Bronchial epithelial cell (primary cell): ENCODE measurements at places on chromosomes 3 and 15.
A peak's percentile ranks its signal among the peaks of the same experiment; 100 is the strongest.

DNA sequence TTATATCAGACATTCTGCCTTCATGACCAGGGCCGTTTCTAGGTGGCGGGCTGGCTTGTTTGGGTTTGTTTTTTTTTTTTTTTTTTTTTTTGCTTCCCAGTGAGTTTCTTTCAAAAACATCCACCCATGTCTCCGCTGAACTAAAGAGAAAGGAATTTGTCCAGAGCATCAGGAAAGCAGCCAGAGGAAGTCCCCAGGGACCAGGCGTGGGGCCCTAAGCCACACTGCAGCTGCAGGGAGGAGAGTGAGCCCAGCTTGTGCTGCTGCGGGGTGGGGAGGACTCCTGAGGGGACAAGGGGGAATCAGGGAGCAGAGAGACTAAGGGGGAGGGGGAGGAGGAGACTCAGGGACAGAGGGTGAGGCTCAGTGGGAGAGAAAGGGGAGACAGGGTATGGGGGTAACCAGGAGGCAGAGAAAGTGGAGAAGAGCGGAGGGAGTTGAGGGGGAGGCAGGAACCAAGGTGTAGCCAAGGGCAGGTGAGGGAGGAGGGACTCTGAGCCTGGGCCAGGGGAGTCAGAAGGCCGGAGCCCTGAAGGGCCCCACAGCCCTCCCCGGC lies 49.5 kb downstream of the CYP11A1 start:
- DNase-seq: no peak

- peak; percentile 92 for DNase-seq
Measured at GRCh38 chr3:189316296-189317019, 144.7 kb downstream of the TPRG1 start.

DNA sequence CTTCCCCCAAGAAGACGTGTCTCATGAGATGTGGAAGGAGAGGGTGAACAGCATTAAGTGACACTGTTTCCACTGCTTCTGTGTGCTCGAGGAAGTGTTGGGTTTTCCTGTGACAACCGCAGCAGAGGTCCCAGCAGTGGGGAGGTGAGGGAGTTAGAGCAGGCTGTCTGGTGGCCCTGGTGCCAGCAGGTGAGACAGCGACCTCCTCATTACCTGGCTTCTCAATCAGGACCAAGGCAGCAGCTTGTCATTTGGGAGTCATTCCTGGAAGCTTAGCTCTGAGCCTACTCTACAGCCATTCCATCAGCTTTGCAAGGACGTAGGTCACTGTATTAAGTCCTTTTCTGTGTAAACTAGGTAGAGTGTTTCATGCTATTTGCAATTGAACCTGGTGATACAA lies 63.3 kb upstream of the RGMA start:
- DNase-seq: no peak

GRCh38 chr3:126372413-126373145 lies 15.4 kb upstream of the KLF15 start:
- no peak for DNase-seq

DNA sequence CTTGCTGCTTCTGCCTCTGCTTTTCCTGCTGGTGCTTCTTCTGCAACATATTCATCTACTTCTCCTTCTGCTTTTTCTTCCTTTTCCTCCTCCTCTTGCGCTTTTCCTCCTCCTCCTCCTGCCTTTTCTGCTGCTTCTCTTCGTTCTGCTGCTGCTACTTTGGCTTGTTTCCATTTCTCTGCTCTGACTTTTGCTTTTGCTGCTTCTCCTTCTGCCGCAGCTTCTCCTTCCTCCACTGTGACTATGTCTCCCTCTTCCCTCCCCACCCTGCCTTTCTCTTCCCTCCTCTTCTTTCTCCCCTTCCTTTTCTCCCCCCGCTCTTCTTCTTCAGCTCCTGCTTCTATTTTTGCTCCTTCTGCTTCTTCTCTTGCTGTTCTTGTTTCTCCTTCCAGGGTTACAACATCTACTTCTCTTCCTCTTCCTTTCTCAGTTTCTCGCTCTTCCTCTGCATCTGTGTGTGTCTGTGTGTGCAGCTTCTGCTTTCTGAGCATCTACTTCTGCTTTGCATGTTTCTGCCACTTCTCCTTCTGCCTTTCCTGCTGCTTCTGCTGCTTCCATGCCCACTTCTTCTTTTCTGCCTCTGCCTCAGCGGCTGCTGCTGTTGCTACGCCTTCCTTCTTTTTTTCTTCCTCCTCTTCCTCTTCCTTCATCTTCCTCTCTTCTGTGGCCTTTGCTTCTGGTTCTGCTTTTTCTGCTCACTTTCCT lies 51.4 kb downstream of the FAM43A start:
- no peak for DNase-seq

GRCh38 chr3:106510206-106510605 lies 641.4 kb upstream of the CBLB start:
- no peak for DNase-seq

GRCh38 chr15:57541805-57542504 lies 49.7 kb upstream of the MYZAP start:
- DNase-seq: peak; percentile 66

- DNase-seq: peak; percentile 58
Measured at GRCh38 chr3:4588466-4588865, 95.3 kb downstream of the ITPR1 start.

- DNase-seq: no peak
Measured at GRCh38 chr3:11240496-11240895, 31.7 kb upstream of the ATG7 start.

GRCh38 chr3:183013856-183014255 lies 33.5 kb upstream of the DCUN1D1 start:
- no peak for DNase-seq

GRCh38 chr3:153961494-153961893 lies 159.7 kb upstream of the ARHGEF26 start:
- DNase-seq: no peak

DNA sequence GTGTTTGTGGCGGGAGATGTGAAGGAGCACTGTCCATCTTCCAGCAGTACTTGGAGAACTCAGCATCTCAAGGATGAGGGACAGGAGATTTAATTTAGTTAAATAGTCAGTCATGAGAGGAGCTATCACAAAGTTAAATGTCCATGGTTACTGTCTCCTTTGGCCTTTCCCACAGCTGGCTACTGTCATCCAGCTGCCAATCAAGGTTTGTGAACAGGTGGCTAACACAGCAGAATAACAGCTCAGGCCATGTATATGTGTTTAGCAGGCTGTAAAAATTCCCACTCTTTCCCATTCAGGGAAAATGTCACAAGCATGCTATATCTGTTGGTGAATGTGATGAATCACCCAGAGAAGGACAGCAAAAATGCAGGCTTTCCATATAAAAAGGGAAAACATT lies 120.5 kb downstream of the TMEM108 start:
- DNase-seq: no peak

DNA sequence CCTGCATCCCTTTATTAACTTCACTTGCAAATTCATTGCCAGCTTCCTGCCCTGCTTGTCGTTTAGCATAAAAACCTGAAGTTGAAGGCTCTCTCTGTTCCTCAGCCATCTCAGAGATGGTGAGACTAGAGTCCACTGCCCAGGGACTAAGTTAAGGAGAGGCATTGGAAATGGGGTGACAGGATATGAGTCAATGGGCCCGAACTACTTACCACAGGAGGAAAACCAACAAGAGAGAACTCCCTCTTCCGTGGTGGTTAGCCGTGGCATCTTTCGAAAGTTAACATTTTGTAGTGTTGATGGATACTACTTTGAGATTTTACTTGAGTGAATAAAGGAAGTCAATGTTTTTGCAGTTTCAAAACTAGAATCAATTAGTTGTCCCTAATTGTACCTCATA lies 65.3 kb downstream of the LRTM1 start:
- DNase-seq: no peak

- no peak for DNase-seq
Measured at GRCh38 chr3:129859272-129859671, 34.2 kb downstream of the TMCC1 start.

- no peak for DNase-seq
Measured at GRCh38 chr15:57134071-57134605, 215.7 kb downstream of the TCF12 start.

GRCh38 chr3:157767607-157768006 lies 264.4 kb upstream of the VEPH1 start:
- peak; percentile 5 for DNase-seq

DNA sequence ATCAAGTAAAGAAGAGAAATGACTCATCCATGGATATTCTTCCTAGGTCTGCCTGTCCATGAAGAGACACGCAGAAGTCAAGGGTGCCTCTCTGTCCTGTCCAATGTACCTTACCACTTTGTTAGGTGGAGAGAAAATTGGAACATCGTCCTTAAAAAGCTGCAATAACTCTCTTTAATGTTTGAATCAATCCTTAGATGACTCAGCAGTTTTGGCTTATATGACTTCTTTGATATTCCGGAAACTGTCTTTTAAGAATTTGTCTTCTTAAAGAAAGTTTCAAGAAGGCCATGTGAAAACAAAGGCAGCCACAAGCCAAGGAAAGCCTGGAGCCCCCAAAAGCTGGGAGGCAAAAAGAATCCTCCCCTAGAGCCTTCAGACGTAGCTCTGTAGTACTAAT lies 49.2 kb downstream of the MRPL3 start:
- no peak for DNase-seq

DNA sequence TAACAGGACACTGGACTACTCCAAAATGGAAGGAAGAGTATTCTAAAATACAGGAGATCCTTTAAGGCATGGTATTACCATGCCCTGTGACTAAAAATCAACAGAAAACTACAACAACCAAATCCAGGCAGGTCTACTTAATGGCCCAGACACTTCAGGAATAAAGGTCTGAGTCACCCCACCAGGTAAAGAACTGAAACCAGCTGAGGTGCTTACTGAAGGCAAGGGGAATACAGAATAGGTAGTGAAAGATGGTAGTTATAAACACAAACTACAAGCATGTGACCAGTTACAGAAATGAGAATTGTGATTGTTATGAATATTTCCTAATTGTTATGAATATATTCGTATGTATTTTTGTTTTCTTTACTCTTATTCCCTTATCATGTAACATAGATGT lies 13.4 kb downstream of the IFT57 start:
- DNase-seq: peak; percentile 58

DNA sequence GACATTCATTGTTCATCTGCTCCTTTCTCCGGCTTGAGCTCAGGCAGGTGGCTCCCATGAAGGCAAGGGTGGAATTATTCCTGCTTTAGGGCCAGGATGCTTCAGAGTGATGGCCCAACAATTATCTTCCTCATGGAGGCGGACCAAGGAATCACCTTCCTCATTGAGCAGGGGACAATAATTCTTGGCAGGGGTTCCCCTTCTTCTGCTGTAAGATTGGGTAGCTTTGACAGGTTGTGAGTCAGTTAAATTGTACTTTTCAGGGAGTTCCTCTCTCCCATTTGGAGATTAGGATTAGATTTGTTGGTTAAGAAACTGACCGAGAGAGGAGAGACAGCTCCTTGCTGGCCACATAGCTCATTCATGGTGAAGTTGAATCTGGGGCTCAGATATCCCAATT lies 31.4 kb upstream of the CD47 start:
- DNase-seq: no peak

- peak; percentile 96 for DNase-seq
Measured at GRCh38 chr15:28123408-28124023, 24.4 kb upstream of the OCA2 start.

DNA sequence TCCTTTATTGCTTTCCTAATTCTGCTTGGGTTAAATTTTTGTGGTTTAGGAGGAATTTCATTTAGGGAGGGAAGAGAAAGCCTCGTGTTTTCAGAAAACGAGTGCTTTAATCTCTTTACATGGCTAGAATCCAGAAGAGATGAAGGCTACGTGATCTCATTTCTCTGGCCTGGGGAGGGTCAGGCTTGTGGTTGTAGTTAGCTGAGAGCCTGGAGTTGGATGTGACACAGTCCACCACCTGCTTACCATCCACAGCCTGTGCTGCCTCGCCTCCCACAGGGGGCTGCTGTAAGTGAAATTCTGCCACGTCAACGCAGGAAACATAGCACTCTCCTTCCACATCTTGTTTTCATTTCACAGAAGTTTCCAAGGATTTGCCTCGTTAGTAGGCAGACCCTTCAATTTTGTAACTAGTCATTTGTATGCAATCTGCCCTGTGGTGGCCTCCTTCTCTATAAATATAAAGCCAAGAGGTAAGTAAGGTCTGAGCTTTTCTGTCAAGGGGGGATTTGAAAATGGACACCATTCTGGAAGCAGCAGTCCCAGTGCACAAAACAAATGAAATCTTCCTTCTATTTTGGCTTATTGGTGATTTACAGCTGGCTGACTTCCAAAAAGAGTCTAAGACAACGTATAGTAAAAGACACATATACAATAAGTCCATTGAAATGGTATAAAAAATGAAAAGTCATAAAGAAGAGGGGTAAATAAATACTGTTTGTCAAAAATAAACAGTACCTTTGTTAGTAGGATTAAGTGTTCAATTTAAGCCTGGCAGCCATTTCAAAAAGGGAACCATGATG lies 3.4 kb downstream of the GXYLT2 start:
- DNase-seq: peak; percentile 21

GRCh38 chr3:191399918-191400317 lies 61.0 kb upstream of the PYDC2 start:
- DNase-seq: no peak

DNA sequence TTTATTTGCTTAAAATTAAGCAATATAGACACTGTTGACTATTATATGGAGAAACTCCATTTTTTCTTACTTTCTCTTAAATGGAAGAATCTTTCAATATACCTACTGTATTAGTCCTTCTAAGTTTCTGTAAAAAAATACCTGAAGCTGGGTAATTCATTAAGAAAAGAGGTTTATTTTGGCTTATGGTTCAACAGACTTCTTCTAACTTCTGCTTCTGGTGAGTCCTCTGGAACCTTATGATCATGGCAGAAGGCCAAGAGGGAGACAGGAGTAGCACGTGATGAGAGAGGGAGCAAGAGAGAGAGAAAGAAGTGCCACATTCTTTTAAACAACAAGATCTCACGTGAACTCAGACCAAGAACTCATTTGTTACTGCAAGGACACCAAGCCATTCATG lies 573.3 kb downstream of the MCTP2 start:
- DNase-seq: no peak

GRCh38 chr3:129205109-129205832 lies 21.6 kb upstream of the CNBP start:
- no peak for DNase-seq

DNA sequence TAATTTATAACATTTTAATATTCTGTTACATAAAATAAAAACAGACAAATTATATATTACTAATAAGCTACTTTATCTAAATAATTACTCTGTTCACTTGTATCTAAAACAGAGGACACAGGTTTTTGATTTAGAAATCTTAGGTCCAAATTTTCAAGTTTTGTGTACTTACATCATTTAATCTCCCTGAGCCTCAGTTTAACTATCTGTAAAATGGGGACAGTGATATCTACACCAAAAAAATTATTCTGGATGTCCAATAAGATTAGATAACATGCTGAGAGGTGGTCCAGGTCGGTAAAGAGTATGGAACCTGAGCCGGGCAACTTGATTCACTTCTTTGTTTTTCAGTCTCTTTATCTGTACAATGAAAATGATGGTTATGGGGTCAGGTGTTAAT lies 263.8 kb upstream of the CDIN1 start:
- no peak for DNase-seq

- no peak for DNase-seq
Measured at GRCh38 chr3:186683979-186684378, 18.2 kb downstream of the HRG start.

GRCh38 chr3:185813205-185813604 lies 11.6 kb downstream of the IGF2BP2 start:
- no peak for DNase-seq

GRCh38 chr3:72247645-72248388 lies 462.9 kb upstream of the PROK2 start:
- DNase-seq: no peak

GRCh38 chr15:66866656-66867055 lies 164.6 kb downstream of the SMAD6 start:
- DNase-seq: no peak

GRCh38 chr3:14211621-14212020 lies 33.0 kb downstream of the LSM3 start:
- no peak for DNase-seq
